ENCODE measurements at places on chromosomes 12 and 14.

- peak; percentile 69 for DNase-seq
These were observed 34.4 kb upstream of the SYCP3 start for GRCh38 chr12:101773650-101774162.

- no peak for DNase-seq
These were observed 65.4 kb downstream of the ACSM4 start for GRCh38 chr12:7369274-7369729.

DNA sequence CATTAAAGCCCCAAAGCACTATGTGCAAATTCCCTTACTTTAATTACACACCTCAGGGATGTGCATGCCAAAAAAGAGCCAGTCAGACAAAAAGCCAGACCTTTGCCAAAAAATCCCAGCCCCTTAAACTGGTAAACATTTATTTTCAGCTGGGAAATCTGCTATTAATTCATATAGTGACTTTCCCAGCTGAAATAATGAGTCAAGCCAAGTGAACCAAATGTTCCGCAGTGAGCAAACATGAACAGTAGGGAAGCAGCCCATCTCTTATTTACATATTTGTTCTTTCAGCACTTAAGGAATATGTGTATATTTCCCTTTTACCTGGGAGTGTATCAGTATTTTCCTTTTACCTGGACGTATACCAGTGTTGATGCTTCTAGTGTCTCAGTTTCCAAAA lies 44.0 kb upstream of the OTX2 start:
- no peak for DNase-seq

- DNase-seq, result no peak
These were observed 20.3 kb upstream of the GNS start for GRCh38 chr12:64779354-64779974.

- DNase-seq, result no peak
These were observed 51.4 kb downstream of the PLEKHG7 start for GRCh38 chr12:92753976-92754885.

GRCh38 chr12:129063600-129063999 lies 210.3 kb downstream of the GLT1D1 start:
- no peak for DNase-seq

GRCh38 chr12:108457734-108458361 lies 57.2 kb upstream of the FICD start:
- no peak for DNase-seq

- DNase-seq, result no peak
These were observed 67.8 kb downstream of the HRK start for GRCh38 chr12:116813271-116814041.

Measured in aorta (tissue), 5 donors.